Kidney (tissue), 22 donors: ENCODE measurements at places on chromosomes 16 and 17.

GRCh38 chr16:7440886-7441400, 108.3 kb downstream of the RBFOX1 start:
- DNase-seq = no peak

- no peak for DNase-seq
These were observed 47.7 kb downstream of the ZFHX3 start for GRCh38 chr16:73000020-73000906.

- DNase-seq = peak; percentile 75
These were observed 9.9 kb downstream of the MXRA7 start for GRCh38 chr17:76700617-76701470.

DNA sequence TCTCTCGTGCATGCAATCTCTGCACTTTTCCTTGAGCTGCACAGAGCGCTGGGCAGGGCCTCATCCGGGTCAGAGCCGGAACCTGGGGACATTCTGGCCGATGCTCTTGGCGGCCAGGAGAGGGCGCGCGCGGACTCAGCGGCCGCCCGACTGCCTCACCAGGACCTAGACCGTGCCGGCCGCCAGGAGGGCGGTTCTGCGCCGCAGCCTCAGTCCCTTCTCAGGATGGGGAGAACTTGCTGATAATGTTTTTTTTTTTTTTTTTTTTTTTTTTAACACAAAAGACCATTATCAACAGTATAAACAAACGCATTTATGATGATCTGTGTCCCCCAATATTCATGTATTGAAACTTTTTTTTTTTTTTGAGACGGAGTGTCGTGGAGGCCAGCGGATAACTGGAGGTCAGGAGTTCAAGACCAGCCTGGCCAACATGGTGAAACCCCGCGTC, 8.1 kb upstream of the FLYWCH2 start:
- peak; percentile 82 for DNase-seq

DNA sequence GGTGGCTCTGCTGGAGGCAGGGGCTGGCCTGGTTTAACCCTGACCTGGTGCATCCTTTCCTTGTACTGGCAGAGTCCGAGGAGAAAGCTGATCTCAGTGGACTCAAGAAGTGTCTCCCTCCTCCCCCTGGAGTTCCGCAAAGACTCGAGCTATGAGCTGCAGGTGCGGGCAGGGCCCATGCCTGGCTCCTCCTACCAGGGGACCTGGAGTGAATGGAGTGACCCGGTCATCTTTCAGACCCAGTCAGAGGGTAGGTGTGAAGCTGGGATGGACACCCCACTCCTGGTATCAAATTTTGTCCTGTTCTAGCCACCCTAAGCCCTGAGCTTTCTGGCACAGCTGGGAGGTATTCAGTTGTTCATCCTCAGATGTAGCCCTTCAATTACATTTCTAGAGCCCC, 42.5 kb downstream of the IL21R start:
- peak; percentile 15 for DNase-seq

- DNase-seq = no peak
These were observed 247.8 kb upstream of the ERCC4 start for GRCh38 chr16:13672196-13672595.

- no peak for DNase-seq
These were observed 90.7 kb downstream of the VMP1 start for GRCh38 chr17:59798111-59798510.

DNA sequence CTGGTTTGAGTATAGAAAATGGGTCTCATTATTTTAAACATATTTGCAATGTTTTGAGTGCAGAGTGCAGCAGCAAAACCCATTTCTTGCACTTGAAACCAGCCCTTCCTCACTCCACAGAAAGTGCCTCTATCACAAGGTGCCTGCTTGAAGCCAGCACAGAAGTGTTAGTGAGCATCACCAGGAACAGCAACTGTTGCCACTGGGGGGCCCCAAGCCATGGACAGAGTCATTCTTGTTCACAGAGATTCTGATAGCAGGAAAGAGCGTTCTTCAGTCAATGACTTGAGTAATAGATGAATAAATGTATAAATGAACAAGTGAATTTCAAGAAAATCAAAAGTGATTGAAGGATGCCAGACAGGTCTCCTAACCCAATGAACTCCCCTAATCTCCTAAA, 45.6 kb downstream of the CHD9NB start:
- no peak for DNase-seq

DNA sequence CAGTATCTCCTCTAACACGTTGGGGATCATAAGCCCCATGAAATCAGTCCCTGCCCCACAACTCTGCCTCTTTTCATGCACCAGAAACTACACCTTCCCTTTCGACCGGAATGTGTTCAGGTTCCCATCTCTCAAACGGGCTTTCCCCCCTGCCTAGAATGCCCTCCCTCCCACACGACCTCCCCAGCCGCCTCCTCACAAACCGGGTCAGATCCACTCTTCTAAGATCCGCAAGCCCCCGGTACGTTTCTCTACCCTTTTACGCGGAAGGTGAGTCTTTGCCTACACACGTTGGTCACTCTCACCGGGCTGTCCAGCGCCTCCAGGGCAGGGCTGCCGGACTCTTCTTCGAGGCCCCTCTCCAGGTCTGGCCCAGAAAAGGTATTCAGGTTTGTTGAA, 708 bp downstream of the DHX33 start:
- DNase-seq = no peak

DNA sequence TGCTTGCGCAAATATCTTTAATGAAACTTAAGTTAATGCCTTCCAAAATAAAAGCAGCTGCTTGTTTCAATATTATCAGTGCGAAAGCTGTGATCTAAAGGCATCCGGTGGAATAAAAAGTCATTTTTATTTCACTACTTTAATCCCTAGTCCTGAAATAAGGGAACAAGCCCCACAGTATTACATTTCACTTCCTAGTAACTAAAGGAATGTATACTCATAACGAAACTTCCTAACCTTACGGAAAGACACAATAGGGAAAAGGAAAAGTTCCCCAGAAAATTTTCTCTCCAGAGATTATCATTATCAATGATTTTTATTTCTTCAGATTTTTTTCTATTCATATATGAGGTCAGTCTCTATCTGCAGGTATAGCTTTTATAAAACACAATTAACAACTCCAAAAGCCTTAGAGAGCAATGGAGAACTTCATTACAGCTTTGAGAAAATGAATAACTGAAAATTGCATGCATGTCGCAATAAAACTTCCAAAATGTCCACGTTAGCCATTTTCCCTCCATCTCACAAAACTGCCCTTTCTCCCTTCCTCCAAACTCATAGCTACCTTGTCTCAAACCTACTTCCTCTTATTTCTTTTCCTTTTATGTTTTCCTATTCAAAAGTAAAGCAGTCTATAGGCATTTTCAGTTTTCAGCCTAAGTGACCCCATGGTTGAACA, 154.3 kb upstream of the MED13 start:
- no peak for DNase-seq

DNA sequence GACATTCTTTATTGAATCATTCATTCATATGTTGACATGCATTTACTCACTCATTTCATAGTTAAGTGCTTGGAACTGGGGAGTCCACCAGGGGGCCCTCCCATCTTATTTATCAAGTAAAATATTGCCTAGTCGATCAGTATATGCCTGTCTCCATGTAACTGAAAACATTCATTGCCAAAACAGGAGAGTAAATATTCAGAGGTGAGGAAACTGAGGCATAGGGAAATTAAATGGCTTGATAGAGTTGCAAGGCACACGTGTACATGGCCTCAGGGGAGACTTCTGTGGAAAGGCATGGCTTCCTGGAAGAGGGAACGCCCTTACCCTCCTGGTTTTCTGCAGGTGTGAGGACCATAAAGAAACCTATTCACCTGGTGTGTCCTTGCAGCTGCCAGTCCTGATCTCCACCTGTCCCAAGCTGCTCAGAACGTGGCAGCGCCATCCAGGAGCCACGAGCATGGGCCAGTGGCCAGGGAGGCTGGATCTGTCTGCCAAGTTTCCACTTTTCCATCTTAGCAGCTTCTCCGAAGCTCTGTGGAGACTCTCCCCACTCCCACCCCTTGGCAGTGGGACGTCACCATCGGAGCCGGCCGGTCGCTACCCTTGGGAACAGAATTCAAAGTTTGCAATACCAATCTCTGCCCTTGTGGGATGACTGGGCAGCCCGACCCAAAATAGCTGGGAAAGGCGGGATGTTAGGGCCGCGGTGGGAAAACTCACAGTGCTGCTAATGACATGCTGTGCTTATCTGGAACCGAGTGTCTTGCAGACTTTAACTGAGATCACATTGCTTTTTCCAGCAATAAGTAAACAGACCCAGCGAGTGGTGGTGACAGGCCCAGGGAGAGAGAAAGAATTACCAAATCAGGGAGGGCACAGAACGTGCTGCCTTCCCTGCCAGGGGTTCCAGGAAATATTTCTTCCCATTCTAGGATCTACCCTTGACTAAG, 4.1 kb upstream of the C1QTNF1 start:
- no peak for DNase-seq

- no peak for DNase-seq
These were observed 20.2 kb downstream of the IL21R start for GRCh38 chr16:27421961-27422740.

- no peak for DNase-seq
These were observed 10.4 kb downstream of the LLGL1 start for GRCh38 chr17:18235743-18236256.

DNA sequence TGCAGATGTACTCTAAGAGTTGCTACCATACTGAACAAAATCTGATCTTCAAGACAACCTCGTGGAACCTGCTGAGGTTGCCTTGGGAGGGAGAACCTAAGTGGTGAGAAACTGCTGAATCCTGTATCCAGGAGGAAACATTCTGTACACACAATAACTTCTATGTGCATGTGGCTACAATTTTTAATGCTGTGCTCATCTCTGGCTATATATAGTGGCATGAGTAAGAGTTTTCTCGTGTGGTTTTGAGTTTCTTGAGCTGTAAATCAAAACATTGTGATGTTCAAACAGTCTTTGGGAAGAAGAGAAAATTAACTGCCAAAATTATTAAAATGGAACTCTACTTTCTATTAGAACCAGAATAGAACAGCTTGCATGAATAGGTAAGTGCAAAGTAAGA, 206.8 kb downstream of the CA10 start:
- no peak for DNase-seq

GRCh38 chr17:72119873-72120641, 763 bp upstream of the SOX9 start:
- DNase-seq = peak; percentile 61

DNA sequence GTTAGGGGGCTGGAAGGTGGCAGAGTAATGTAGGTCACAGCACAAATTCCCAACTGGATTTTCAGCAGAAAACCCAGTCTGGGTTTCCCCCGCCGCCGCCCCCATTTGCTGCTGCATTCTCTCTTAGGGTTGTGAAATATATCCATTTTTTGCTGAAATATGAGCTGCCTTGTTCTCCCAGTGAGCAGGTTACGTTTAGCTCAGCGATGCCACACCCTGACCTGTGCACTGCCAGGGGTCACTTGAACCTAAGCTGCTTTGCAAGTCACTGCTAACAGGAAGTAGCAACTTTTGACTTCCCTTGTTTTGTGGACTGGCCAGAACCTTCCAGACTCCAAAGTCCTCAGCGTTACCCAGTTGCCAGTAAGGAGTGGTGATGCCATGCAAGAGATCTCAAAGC, 274.1 kb downstream of the CPPED1 start:
- DNase-seq = no peak

GRCh38 chr16:81517629-81518438, 73.2 kb downstream of the CMIP start:
- no peak for DNase-seq

DNA sequence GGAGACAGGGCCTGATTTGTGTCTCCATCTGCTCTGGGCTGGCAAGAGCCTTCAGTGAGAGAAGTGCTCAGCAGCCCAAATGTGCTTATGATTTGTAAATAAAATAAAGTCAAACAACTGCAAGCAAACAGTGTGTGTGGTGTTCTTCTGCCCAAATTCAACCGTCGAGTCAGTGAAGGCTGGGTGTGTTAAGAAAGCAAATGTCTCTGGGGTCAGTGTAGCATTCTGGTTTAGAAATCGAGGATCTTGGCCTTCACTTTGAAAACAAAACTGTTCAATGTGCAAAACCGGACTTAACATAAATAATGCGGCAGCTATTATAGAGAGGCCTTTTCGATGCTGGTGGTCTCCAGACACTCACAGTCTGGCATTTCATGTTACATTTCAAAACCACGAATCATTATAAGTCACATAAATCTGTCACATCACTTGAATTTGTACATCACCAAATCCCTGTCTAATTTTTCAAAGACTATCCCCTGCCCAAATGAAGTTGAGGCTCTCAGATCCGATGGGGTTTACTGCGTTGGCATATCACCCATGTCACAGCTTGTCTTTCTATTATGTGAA, 158.6 kb upstream of the MYOCD start:
- no peak for DNase-seq

DNA sequence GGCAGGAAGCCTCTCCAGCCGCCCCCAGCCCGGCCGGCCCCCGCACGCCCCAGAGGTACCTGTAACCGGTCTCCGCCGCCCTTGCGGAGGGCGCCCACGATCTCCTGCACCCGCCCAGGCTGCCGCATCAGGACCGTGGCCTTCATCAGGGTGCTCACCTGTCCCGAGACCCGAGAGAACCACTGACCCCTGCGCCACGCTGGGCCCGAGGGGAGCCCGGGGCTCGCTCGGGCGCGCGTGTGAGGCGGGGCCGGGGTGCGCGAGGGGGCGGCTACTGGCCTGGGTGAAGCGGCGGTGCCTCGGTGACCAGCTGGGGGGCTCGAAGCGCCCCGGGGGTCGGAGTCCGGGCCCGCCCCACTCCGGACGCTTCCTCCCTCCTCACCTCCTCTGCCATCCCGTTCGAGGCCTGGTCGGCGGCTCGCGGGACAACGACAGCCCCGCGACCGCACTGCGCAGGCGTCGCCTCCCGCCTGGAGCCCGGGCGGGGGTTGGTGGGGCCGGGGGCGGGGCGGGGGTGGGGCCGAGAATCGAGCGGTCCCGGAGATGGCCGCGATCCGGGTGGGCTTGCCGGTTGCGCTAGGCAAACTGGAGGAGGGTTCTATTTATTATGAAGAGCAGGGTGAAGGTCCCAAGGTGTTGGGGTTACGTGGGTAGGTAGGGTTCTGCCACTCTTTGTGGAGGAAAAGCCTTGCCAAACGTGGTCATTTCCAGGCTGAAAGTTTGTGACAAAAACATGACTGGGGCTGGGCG, at the start of gene NT5C3B:
Gene NT5C3B (minus strand): TSS at position 433 of the 750 bp plus-strand sequence. CDS start 39 bp downstream, at position 394.
- DNase-seq = peak; percentile 84

GRCh38 chr16:68519225-68519745, 19.8 kb upstream of the ZFP90 start:
- DNase-seq = no peak

DNA sequence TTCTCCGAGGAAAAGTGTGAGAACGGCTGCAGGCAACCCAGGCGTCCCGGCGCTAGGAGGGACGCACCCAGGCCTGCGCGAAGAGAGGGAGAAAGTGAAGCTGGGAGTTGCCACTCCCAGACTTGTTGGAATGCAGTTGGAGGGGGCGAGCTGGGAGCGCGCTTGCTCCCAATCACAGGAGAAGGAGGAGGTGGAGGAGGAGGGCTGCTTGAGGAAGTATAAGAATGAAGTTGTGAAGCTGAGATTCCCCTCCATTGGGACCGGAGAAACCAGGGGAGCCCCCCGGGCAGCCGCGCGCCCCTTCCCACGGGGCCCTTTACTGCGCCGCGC, at the start of gene ERBB2:
Gene ERBB2 (plus strand): TSS at position 247 of the 330 bp plus-strand sequence. CDS start 175 bp downstream, outside the sequence.
- peak; percentile 93 for DNase-seq

GRCh38 chr17:69268543-69269014, 40.0 kb upstream of the ABCA10 start:
- no peak for DNase-seq
